ENCODE measurements at places on chromosomes 12 and 14.

DNA sequence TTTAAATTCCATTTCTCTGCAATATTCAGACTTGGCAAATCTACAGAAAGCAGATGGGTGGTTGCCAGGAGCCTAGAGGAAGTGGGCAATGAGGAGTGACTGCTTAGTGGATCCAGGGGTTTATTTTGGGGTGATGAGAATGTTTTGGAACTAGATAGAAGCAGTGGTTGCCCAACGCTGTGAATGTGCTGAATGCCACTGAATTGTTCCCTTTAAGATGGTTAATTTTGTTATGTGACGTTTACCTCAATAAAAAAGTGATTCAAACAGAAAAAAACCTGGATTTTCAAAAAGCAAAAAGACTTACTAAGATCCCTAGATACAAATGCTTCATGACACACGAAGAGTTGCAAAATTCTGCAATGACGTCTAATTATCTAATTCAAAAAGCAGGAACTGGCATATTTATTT, 34.2 kb downstream of the DAO start:
- no peak for DNase-seq

- no peak for DNase-seq
Measured at GRCh38 chr12:4830556-4831210, 79.0 kb upstream of the KCNA1 start.

GRCh38 chr12:7197841-7198240, 8.4 kb downstream of the PEX5 start:
- DNase-seq, result no peak

- DNase-seq, result no peak
Measured at GRCh38 chr14:22778084-22778483, 11.6 kb downstream of the OXA1L start.

DNA sequence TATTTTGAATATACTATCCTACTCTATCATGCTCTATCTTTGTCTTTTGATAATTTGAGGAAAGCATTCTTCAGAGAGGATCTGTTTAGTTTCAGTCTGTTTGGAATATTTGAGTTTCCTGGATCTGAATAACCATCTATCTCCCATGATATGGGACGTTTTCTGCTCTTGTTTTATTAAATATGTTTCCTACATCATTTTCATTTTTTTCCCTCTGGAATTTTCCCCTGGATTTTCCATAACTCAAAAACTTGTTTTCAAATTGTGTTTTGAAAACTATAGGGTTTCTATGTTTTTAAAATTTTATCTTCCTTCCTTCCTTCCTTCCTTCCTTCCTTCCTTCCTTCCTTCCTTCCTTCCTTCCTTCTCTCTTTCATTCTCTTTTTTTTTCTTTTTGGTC, 974.2 kb downstream of the TMEM121 start:
- DNase-seq, result no peak

Measured in stimulated activated CD4-positive, alpha-beta T cell treated with anti-CD3 and anti-CD28 coated beads, Interleukin-4, amount 100 ng/mL, for 24 hours (primary cell).